Astrocyte (in vitro differentiated cells and primary cell): ENCODE measurements at places on chromosomes 4 and X. TPM values are rescaled to one million over a fixed set of nuclear protein-coding genes. Genes with fewer than 3 reads are reported as not detected.

DNA sequence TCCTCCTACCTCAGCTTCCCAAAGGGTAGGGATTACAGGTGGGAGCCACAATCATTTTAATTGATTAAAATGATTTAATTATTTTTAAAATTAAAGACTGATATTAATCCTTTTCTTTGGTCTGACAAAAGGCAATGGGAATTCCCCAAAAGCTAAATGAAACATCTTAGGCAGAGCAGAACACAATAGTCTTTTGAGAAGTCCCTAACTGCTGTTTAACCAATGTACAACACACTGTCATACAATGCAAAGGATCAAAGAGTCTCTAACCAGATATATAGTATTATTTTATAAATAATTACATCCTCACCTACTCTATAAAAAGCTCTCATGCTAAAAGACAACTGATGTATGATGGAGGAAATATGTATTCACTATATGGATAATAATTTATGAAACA, 47.0 kb downstream of the THAP9 start:
- no peak overlapping the region for H3K27ac ChIP-seq
- no peak overlapping the region for H3K4me3 ChIP-seq
- peaks cover 3% of the 10 kb centered on the region for H3K36me3 ChIP-seq
- DNase-seq, result no peak
- H3K27me3 ChIP-seq, result no peaks in the 10 kb centered on the region
- peaks cover 3% of the 10 kb centered on the region for H3K4me1 ChIP-seq

DNA sequence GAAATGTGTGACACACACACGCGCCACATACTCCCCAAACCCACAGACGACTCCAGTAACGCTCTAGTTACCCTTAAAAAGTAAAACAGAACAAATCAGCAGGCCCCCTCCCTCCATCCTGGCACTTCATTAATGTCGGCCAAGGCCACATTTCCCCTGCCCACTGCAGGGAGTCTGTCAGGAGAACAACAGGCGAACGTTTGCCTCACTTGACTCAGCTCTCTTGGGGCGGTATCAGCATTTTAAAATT, 671 bp upstream of the FHIP1A start:
- no peak overlapping the region for H3K27ac ChIP-seq
- H3K4me3 ChIP-seq, result peak overlapping the region; percentile 64

DNA sequence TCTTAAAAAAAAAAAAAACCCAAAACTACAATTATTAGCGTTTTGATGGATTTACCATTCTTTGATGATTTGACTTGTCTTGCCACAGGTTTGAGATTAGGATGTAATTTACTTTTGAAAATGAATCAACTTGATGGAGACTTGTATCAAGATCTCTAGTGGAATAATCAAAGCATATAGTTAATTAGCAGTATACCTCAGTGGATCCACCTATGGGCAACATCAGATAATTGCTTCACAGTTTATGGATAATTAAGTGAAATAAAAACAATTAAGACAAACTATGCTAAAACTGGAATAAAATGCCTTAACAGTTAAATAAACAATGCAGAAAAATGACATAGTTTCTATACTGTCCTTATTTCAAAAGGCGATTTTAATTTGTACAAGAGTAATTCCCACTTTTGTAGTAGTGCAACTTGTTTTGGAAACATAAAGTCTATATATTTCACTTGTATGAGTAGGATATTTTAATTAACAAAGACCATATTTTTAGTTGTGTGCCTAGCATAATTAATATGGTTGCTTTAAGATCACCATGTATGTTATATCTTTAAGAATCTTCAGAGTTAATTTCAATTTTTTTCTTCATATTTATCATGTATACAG, 4.2 kb downstream of the CPEB2 start:
- H3K4me1 ChIP-seq, result peaks cover 3% of the 10 kb centered on the region
- H3K36me3 ChIP-seq, result peaks cover 29% of the 10 kb centered on the region
- H3K27ac ChIP-seq, result no peak overlapping the region
- H3K4me3 ChIP-seq, result peak overlapping the region; percentile 85
- no peaks in the 10 kb centered on the region for H3K27me3 ChIP-seq
- DNase-seq, result peak; percentile 10

DNA sequence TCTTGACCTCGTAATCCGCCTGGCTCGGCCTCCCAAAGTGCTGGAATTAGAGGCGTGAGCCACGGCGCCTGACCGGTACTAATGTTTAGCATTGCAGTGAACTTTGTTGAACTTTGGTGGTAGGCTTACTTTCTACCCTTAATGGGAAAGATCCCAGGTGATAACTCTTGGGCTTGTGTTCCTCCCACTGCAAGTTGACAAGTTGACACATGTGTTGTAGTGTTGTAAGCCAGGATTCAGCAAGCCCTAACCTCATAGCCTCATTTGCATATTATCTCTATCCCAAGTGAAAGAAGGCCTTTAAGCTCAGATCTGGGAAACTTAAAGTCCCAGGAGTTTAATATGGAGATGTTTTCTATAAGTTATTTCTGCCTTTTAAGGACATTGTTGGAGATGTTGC, 80.0 kb upstream of the CLCN4 start:
- H3K27ac ChIP-seq, result no peak overlapping the region
- H3K27me3 ChIP-seq, result no peaks in the 10 kb centered on the region
- H3K36me3 ChIP-seq, result no peaks in the 10 kb centered on the region
- H3K4me1 ChIP-seq, result no peaks in the 10 kb centered on the region

DNA sequence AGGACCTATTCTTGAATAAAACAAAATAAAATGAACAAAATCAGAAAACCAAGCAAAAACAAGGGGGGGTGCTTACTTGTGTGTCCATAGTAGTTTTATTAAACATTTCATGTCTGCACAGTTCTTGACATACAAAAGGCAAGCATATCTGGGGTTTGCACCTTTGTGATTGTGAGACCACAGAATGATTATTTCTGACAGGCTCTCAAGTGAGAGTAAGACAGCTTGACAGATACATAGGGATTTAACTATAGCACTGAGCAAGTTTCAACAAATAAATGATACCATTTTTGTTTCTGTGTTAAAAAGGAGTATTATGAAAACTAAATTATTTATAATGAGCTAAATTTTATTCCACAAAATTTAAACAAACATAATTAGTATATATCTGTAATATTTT, 712.0 kb upstream of the PCDH10 start:
- no peaks in the 10 kb centered on the region for H3K27me3 ChIP-seq
- H3K4me3 ChIP-seq, result no peak overlapping the region
- no peaks in the 10 kb centered on the region for H3K4me1 ChIP-seq
- H3K36me3 ChIP-seq, result no peaks in the 10 kb centered on the region

The CDS1 gene
- 3.8 and 5.7 TPM in 2 replicates for total RNA-seq

GRCh38 chr4:112966701-112967488, 82.6 kb upstream of the ANK2 start:
- DNase-seq, result no peak
- no peaks in the 10 kb centered on the region for H3K4me1 ChIP-seq
- H3K27ac ChIP-seq, result no peak overlapping the region
- no peaks in the 10 kb centered on the region for H3K27me3 ChIP-seq

DNA sequence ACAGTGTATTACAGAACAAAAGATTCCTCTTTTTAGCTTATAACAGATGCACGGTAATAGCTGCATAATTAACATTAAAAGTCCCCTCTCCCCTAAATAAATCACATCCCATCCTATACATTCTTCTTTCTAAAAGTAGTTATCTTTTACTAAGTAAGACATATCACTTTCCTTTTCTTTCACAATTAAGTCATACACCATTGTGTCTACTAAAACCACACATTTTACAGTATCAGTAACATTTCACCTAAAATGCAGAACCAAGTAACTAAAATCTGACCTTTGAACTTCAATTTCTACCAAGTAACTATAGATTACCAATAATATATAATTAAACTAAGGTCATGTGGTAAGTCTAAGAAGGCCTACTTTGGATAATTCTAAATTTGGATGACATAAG, 14.2 kb downstream of the DHX15 start:
- no peak overlapping the region for H3K27ac ChIP-seq
- no peak for DNase-seq
- H3K4me3 ChIP-seq, result no peak overlapping the region
- H3K36me3 ChIP-seq, result peaks cover 25% of the 10 kb centered on the region
- no peaks in the 10 kb centered on the region for H3K4me1 ChIP-seq
- no peaks in the 10 kb centered on the region for H3K27me3 ChIP-seq

The GLRA2 gene
- total RNA-seq, result not detected in 2 replicates

GRCh38 chr4:7886007-7886973, 53.4 kb downstream of the AFAP1 start:
- H3K36me3 ChIP-seq, result peaks cover 5% of the 10 kb centered on the region
- H3K27ac ChIP-seq, result peak overlapping the region; percentile 52
- H3K4me3 ChIP-seq, result no peak overlapping the region
- H3K27me3 ChIP-seq, result no peaks in the 10 kb centered on the region

DNA sequence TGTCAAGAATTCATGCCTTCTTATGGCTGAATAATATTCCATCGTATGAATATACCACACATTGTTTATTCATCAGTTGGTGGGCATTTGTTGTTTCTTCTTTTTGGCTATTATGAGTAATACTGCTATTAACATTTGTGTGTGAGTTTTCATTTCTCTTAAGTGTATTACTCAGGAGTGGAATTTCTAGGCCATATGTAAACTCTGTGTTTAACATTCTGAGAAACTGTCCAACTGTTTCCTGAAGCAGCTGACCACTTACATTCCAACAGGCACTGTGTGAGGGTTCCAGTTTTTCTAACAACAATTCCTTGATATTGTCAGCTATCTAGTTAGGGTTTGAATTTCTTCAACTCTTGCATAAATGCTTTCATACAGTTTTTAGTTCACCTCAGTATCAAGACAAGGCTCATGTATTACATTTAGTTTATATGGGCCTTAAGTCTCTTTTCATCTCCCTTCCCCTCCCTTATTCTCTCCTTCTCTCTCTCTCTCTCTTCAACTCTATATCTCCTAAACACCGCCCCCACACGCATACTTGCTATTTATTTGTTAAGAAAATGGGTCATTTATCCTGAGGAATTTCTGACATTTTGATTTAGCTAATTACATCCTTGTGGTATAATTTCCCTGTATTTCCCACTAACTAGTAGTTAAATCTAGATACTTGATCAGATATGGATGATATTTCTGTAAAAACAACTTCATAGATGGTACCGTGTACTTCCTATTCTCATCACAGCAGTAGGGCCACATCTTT, 77.4 kb downstream of the WDR19 start:
- peak overlapping the region; percentile 16 for H3K27ac ChIP-seq
- no peaks in the 10 kb centered on the region for H3K27me3 ChIP-seq
- H3K4me3 ChIP-seq, result no peak overlapping the region
- no peaks in the 10 kb centered on the region for H3K36me3 ChIP-seq

- H3K4me3 ChIP-seq, result no peak within 1 kb of the TSS
- H3K36me3 ChIP-seq, result no peaks in the 10 kb centered on the region
- H3K27ac ChIP-seq, result no peak within 1 kb of the TSS
- H3K4me1 ChIP-seq, result no peaks in the 10 kb centered on the region
Observed at GRCh38 chrX:54798137-54798536, at the start of gene ITIH6. Gene ITIH6, minus strand, starts transcription at chrX:54798255. Its CDS starts 45 bp downstream, at chrX:54798210.

The EVC2 gene
- 3.3 and 3.5 TPM in 2 replicates for total RNA-seq

GRCh38 chr4:134327274-134328122, 125.9 kb upstream of the PABPC4L start:
- no peaks in the 10 kb centered on the region for H3K36me3 ChIP-seq
- H3K4me1 ChIP-seq, result no peaks in the 10 kb centered on the region
- no peaks in the 10 kb centered on the region for H3K27me3 ChIP-seq
- no peak overlapping the region for H3K27ac ChIP-seq

The OFD1 gene
- 16.1 and 22.0 TPM in 2 replicates for total RNA-seq

GRCh38 chr4:70728091-70728490, 6.3 kb downstream of the RUFY3 start:
- no peaks in the 10 kb centered on the region for H3K36me3 ChIP-seq
- H3K4me3 ChIP-seq, result no peak overlapping the region
- H3K27me3 ChIP-seq, result no peaks in the 10 kb centered on the region
- no peak for DNase-seq
- H3K27ac ChIP-seq, result no peak overlapping the region
- H3K4me1 ChIP-seq, result peaks cover 4% of the 10 kb centered on the region

DNA sequence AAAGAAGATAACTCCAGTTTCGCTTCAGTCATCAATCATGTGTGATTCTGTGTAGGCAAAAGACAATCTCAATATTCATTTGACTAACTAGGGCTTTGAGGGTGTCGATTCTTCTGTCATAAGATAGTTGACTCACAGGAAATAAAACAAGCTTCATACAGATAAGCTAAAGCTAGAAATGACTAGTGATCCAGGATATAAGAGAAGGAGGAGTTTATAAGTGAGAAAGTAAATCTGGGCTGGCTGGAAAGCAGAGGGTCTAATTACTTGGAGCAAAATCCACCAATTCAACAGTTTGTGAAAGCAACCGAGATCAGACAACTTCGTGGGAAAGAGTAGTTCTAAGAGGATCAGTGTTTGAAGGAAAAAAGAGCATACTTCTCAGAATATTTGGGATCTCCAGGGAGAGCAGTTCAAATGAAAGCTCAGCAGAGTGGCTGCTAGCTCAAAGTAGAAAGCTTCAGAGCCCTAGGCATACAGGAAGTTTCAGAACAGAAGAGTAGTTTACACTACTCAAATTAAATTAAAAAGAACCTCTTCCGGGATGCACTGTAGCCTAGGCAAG, 429.3 kb downstream of the INPP4B start:
- peak; percentile 71 for DNase-seq
- H3K27ac ChIP-seq, result no peak overlapping the region
- H3K4me3 ChIP-seq, result no peak overlapping the region
- H3K36me3 ChIP-seq, result no peaks in the 10 kb centered on the region

The ZNF630 gene
- total RNA-seq, result 1.3 and 1.8 TPM in 2 replicates

- no peaks in the 10 kb centered on the region for H3K27me3 ChIP-seq
- no peaks in the 10 kb centered on the region for H3K36me3 ChIP-seq
- DNase-seq, result peak; percentile 37
- H3K4me1 ChIP-seq, result peaks cover 5% of the 10 kb centered on the region
- no peak overlapping the region for H3K27ac ChIP-seq
Observed at GRCh38 chr4:118953276-118953675, 64.6 kb downstream of the SYNPO2 start.

GRCh38 chrX:11137543-11138139, 26.5 kb downstream of the HCCS start:
- H3K4me1 ChIP-seq, result no peaks in the 10 kb centered on the region
- no peaks in the 10 kb centered on the region for H3K27me3 ChIP-seq
- DNase-seq, result peak; percentile 9
- H3K36me3 ChIP-seq, result no peaks in the 10 kb centered on the region

- no peak overlapping the region for H3K27ac ChIP-seq
- no peaks in the 10 kb centered on the region for H3K36me3 ChIP-seq
- no peaks in the 10 kb centered on the region for H3K27me3 ChIP-seq
- peak; percentile 13 for DNase-seq
- H3K4me1 ChIP-seq, result peaks cover 21% of the 10 kb centered on the region
Observed at GRCh38 chrX:39815631-39816030, 282.1 kb downstream of the BCOR start.

The CT45A8 gene
- total RNA-seq, result not detected in 2 replicates

- H3K27ac ChIP-seq, result peak overlapping the region; percentile 92
- no peaks in the 10 kb centered on the region for H3K27me3 ChIP-seq
- DNase-seq, result peak; percentile 40
- peaks cover 6% of the 10 kb centered on the region for H3K36me3 ChIP-seq
- H3K4me1 ChIP-seq, result peaks cover 5% of the 10 kb centered on the region
Observed at GRCh38 chrX:71533851-71534561, 1.1 kb downstream of the OGT start.

- DNase-seq, result no peak
- H3K27ac ChIP-seq, result no peak overlapping the region
- H3K4me1 ChIP-seq, result peaks cover 16% of the 10 kb centered on the region
- no peak overlapping the region for H3K4me3 ChIP-seq
Observed at GRCh38 chrX:40016749-40017148, 81.0 kb downstream of the BCOR start.

- H3K27me3 ChIP-seq, result no peaks in the 10 kb centered on the region
- H3K4me3 ChIP-seq, result no peak overlapping the region
- H3K4me1 ChIP-seq, result no peaks in the 10 kb centered on the region
- H3K27ac ChIP-seq, result no peak overlapping the region
Observed at GRCh38 chr4:158236304-158237030, 26.2 kb downstream of the TMEM144 start.

The UGT2B15 gene
- total RNA-seq, result not detected in 2 replicates

The IRS4 gene
- total RNA-seq, result 0.19 and 1.00 TPM in 2 replicates

GRCh38 chr4:69999420-69999819, 3.7 kb downstream of the STATH start:
- no peak overlapping the region for H3K4me3 ChIP-seq
- H3K36me3 ChIP-seq, result no peaks in the 10 kb centered on the region
- no peaks in the 10 kb centered on the region for H3K4me1 ChIP-seq
- DNase-seq, result peak; percentile 4
- H3K27ac ChIP-seq, result no peak overlapping the region

The KLHL5 gene
- total RNA-seq, result 67.5 and 70.8 TPM in 2 replicates
